Heart left ventricle (tissue), 16 donors: ENCODE measurements at places on chromosomes 5 and 9. TPM values are rescaled to one million over a fixed set of nuclear protein-coding genes. Genes with fewer than 3 reads are reported as not detected.

GPR151 gene
- total RNA-seq = not detected

DNA sequence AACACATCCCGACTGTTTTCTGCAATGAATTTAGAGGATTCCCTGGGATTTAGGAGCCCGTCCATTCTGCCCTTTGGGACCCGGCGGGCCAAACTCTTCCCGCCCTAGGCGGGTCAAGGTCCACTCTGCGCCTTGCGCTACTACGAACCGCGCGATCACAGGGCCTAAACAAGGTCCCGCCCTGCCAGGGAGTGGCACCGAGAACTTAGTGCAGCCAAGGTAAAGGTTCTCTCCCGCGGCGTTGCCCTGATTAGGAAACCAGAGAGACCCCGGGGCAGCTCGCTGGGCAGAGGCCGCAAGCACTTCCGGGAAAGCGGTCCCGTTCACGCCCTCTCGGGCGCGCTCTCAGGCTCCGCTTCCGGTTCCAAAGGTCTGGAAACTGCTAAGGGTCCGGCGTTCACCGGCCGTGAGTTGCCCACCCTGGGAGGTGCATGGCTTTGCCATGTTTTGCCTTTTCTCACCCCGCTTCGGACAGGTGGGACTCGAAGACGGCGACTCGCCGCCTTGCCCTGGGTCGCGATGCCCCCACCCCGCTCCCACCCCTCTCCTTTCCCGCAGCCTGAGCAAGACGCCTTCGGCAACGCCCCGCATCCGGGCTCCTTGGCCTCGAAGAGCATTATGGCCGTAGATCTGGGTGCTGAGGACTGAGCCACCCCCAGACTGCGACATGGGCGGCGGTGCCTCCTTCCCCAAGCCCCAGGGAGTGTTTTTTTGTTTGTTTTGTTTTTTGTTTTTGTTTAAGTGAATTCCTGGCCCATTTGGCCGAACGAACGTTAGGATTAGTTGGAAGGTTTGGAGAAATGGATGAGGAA, 23.4 kb downstream of the HNRNPK start:
- H3K4me3 ChIP-seq = peak overlapping the region; percentile 35
- no peaks in the 10 kb centered on the region for H3K4me1 ChIP-seq
- peak; percentile 85 for DNase-seq
- peaks cover 29% of the 10 kb centered on the region for H3K36me3 ChIP-seq

DNA sequence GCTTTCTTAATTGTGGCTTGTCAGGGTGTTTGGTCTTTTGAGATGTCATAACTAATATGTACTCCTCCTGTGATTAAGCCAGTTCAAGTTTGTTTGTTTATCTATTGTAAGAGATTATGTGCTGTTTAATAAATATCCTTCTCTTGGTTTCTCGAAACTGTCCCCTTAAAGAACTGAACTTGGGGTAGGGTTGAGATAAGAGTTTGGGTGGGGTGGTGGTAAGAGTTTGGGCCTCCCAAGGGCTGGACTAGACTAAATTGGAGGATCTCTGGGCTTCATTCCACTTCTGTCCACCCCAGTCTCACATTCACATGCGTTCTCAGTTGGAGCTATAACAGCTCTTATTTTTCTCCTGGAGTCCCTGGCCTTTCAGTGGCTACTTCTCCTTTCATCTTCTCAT, 38.2 kb downstream of the AQP7 start:
- H3K27me3 ChIP-seq = no peaks in the 10 kb centered on the region
- DNase-seq = no peak
- no peak overlapping the region for H3K4me3 ChIP-seq
- no peaks in the 10 kb centered on the region for H3K4me1 ChIP-seq

DNA sequence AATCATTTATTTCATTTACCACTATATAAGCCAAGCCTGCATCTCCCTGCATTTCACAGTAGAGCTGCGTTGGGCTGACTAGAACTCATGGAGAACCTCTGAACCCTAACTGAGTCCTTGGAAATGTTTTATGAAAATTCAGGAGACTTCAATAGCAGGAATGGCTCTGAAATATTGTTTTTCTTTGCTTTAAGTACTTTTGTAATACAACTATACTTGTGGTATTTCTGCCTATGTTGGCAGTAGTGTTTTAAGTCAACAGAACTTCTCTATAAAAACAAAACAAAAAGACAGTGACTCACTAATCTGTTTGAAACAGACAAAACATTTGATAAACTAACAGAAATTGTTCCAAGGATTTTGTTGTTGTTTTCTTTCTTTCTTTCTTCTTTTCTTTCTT, 489.2 kb upstream of the MEF2C start:
- no peak overlapping the region for H3K4me3 ChIP-seq
- H3K4me1 ChIP-seq = no peaks in the 10 kb centered on the region
- no peak for DNase-seq

DNA sequence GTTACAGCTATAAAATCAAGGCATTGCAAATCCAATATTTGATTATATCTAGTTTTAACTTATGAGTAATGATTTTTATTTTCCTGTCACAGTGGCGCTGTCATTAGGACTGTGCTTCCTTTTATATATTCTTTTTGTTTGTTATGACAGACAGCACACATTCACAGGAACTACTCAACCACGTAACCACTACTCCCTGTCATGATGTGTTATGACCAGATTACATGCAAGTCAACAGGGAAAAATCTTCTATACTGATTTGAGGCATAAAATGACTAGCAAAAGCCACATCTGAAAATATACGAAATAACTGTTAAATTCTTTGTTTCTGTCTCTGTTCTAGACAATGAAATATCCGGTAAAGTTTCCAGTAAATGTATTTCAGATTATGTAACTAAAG, 25.4 kb downstream of the SREK1 start:
- H3K4me1 ChIP-seq = peaks cover 5% of the 10 kb centered on the region
- DNase-seq = no peak
- H3K27ac ChIP-seq = no peak overlapping the region
- no peaks in the 10 kb centered on the region for H3K27me3 ChIP-seq

CYLC2 gene
- not detected for total RNA-seq

PCA3 gene
- not detected for total RNA-seq

DNA sequence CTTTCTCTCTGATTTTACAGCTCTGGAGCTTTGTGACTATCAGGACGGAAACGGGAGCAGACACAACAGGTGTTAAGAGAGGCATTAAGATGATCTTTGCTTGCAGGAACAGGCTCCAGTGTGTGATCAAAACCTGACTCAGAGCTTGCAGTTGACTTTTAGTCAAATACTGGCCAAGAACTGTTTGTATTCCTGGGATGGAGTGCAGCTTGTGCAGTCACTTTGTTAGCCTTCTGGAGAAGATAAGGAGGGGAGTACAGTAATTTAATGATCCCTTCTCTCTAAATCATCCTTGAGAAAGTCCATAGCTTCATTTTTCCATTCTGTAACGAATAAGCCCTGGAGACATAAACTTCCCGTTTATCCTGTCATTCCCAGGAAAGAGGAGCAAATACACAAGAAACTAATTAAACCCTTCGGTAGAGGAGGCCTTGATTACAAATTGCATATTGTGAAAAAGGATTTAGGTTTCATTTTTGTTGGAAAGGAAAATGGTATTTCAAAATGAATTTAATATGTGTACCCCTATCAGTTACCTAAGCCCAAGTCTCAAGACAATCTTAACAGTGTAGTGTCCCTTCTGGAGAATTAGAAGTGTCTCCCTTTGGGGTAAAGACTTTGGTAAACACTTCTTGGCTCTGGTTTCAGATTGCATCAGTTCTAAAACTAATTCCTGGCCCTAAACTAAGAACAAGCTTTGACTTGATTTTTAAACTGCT, 3.1 kb upstream of the STOM start:
- H3K4me1 ChIP-seq = peaks cover 15% of the 10 kb centered on the region
- no peak for DNase-seq
- no peaks in the 10 kb centered on the region for H3K36me3 ChIP-seq
- H3K4me3 ChIP-seq = no peak overlapping the region
- no peaks in the 10 kb centered on the region for H3K27me3 ChIP-seq

DNA sequence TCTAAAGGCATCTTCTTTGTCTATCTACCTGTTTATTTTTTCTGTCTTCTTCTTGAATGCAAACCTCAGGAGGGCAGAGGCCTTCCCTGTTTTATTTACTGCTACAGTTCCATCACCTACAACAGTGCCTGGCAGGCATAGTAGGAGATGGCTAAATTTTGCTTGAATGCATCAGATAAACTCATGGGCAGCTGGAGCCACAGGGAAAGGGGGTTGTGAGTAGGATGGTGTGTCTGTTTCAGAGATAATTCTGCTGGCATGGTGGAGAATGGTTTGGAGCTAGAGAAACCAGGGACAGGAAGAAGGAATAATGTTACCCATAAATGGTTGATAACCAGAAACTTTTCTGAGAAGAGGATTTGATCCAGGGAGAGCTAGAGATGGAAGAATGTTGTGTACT, 189.8 kb upstream of the BRINP1 start:
- no peaks in the 10 kb centered on the region for H3K4me1 ChIP-seq
- no peak overlapping the region for H3K4me3 ChIP-seq
- H3K27me3 ChIP-seq = no peaks in the 10 kb centered on the region
- DNase-seq = no peak
- H3K36me3 ChIP-seq = no peaks in the 10 kb centered on the region
- no peak overlapping the region for H3K27ac ChIP-seq

DNA sequence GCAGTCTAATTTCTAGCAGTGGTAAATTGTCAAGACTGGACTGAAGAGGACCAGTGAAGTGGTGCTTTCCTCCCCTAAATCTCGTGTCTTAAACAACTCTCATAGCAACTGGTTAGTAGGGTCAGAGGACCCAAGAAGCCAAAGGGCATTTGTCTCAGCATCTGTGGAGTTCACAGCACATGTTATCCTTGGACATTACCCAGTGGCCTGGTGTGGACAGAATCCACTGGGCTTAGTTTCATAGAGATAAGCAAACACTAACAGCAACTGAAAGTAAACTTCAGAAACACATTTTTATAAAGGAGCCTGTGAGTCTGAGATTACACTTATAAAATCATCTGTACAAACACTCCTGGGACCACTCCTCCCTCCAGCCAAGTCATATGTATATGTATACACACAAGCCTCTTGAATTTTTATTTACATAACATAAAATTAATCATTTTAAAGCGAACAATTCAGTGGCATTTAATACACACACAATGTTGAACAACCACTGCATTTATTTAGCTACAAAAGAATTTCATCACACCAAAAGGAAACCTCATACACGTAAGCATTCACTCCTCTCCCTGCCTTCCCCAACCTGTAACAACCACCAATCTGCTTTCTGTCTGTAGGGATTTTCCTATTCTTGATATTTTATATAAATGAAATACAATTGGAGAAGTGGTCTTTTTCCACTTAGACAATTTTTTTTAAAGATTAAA, 457.8 kb downstream of the RASEF start:
- no peak overlapping the region for H3K4me3 ChIP-seq
- peaks cover 5% of the 10 kb centered on the region for H3K4me1 ChIP-seq
- DNase-seq = peak; percentile 26
- no peak overlapping the region for H3K27ac ChIP-seq

XRCC4 gene
- 4.3 TPM for total RNA-seq

SQSTM1 gene
- 482 TPM for total RNA-seq

- H3K27me3 ChIP-seq = no peaks in the 10 kb centered on the region
- no peak overlapping the region for H3K4me3 ChIP-seq
- no peaks in the 10 kb centered on the region for H3K36me3 ChIP-seq
- no peak for DNase-seq
- H3K27ac ChIP-seq = no peak overlapping the region
Observed at GRCh38 chr5:152400846-152401245, 4.2 kb downstream of the NMUR2 start.

LPAR1 gene
- 6.3 TPM for total RNA-seq

GRCh38 chr9:100351508-100351907, 1.2 kb downstream of the TEX10 start:
- peaks cover 23% of the 10 kb centered on the region for H3K4me1 ChIP-seq
- no peak for DNase-seq
- peaks cover 5% of the 10 kb centered on the region for H3K36me3 ChIP-seq

BTNL8 gene
- not detected for total RNA-seq

- H3K27ac ChIP-seq = peak overlapping the region; percentile 26
- H3K4me3 ChIP-seq = no peak overlapping the region
- no peaks in the 10 kb centered on the region for H3K36me3 ChIP-seq
Observed at GRCh38 chr5:95727764-95728191, 3.4 kb upstream of the RHOBTB3 start.

GRCh38 chr9:35908504-35909125, 675 bp upstream of the SPAAR start:
- no peaks in the 10 kb centered on the region for H3K27me3 ChIP-seq
- peak overlapping the region; percentile 97 for H3K27ac ChIP-seq
- H3K4me1 ChIP-seq = peaks cover 90% of the 10 kb centered on the region
- no peak for DNase-seq

- no peaks in the 10 kb centered on the region for H3K36me3 ChIP-seq
- no peaks in the 10 kb centered on the region for H3K4me1 ChIP-seq
- no peaks in the 10 kb centered on the region for H3K27me3 ChIP-seq
- no peak overlapping the region for H3K27ac ChIP-seq
- no peak for DNase-seq
Observed at GRCh38 chr5:174374206-174374605, 328.7 kb downstream of the NSG2 start.

GRCh38 chr9:14868772-14869583, 41.2 kb downstream of the FREM1 start:
- H3K4me1 ChIP-seq = no peaks in the 10 kb centered on the region
- H3K4me3 ChIP-seq = no peak overlapping the region
- no peak overlapping the region for H3K27ac ChIP-seq
- H3K27me3 ChIP-seq = no peaks in the 10 kb centered on the region
- H3K36me3 ChIP-seq = no peaks in the 10 kb centered on the region

CCDC112 gene
- total RNA-seq = 5.6 TPM

JAK2 gene
- 33.4 TPM for total RNA-seq

- H3K27ac ChIP-seq = no peak overlapping the region
- no peak for DNase-seq
- H3K4me1 ChIP-seq = no peaks in the 10 kb centered on the region
- H3K27me3 ChIP-seq = no peaks in the 10 kb centered on the region
Observed at GRCh38 chr9:93028448-93029006, 30.0 kb upstream of the SUSD3 start.

DND1 gene
- total RNA-seq = 0.43 TPM

GRCh38 chr9:13719446-13719845, 440.0 kb upstream of the MPDZ start:
- H3K4me3 ChIP-seq = no peak overlapping the region
- no peak overlapping the region for H3K27ac ChIP-seq
- no peaks in the 10 kb centered on the region for H3K36me3 ChIP-seq
- H3K4me1 ChIP-seq = no peaks in the 10 kb centered on the region
- H3K27me3 ChIP-seq = no peaks in the 10 kb centered on the region

DNA sequence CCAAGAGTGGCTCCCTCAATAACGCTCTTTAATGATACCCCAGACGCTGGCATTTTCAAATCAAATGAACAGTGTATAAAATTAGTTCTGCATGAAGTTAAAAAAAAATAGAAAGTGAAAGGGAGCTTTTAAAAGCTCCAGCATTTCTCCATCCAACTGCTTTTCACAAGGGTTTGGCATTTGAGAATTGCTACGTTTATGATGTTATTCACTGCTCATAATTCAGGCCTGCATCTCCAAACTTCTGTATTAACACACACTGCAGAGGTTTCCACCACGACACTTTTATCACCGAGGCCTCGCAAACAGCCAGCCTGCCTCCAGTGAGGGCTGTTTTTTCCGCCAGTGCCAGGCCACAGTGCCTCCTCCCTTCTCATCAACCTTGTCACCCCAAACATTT, 205.5 kb upstream of the EFNA5 start:
- no peak overlapping the region for H3K4me3 ChIP-seq
- no peaks in the 10 kb centered on the region for H3K36me3 ChIP-seq
- DNase-seq = no peak
